ENCODE measurements at places on chromosomes 1 and 21.

DNA sequence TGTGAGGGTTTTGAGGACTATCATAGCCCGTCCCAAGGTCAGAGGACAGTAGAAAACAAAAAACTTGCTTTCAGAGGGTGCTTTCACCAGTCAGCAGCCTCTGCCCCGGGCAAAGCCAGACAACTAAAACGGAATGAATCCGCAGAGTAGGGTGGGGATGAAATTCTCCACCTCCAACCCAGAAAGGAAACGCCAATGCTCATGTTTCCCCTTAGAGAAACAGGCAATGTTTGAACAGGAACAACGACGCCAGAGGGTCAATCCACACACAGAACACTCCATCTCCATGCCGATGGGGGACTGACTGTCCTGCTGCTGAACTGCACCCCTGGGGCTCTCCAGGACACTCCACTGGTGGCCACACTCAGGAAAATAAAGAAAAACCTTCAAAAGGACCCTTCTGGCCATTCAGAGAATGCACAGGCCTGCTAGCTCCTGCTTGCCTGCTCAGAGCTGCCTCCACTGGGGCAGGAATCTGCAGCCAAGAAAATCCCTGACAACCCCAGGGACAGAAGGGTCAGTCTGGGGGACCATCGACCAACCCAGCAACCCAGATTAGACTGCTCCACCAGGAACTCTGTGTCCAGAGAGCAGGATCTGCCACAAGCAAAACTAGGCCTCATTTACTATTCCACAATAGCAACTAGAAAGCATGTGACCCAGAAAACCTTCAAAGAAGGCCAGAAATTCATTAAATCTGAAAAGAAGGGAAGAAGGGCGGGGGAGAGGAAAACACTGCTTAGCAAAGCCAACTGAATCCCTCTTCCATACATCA, 116.0 kb downstream of the TOMM20 start:
- no peak for DNase-seq

GRCh38 chr1:44025816-44026215, 5.4 kb downstream of the SLC6A9 start:
- DNase-seq: no peak

GRCh38 chr21:45132841-45133573, 58.6 kb downstream of the ADARB1 start:
- no peak for DNase-seq

DNA sequence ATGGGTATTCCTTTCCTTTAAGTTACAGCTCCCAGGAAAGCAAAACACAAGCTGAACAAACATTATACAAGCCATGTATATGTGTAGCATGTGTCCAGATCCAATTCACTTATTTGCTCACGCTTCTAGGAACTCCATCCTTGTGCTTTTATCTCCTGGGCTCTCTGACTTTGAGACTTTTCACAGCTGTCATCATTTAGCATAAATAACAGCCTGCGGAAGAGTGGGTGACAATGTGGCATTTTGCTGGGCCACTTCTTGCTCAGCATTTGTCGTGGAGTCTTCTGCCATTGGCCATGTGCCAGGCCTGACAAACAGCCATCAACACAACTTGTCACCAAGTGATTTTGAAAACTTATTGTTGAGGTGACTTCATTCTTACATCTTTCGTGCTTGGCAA, 164.3 kb downstream of the KIF26B start:
- no peak for DNase-seq

- no peak for DNase-seq
Observed at GRCh38 chr1:41581216-41582003, 96.9 kb upstream of the EDN2 start.

DNA sequence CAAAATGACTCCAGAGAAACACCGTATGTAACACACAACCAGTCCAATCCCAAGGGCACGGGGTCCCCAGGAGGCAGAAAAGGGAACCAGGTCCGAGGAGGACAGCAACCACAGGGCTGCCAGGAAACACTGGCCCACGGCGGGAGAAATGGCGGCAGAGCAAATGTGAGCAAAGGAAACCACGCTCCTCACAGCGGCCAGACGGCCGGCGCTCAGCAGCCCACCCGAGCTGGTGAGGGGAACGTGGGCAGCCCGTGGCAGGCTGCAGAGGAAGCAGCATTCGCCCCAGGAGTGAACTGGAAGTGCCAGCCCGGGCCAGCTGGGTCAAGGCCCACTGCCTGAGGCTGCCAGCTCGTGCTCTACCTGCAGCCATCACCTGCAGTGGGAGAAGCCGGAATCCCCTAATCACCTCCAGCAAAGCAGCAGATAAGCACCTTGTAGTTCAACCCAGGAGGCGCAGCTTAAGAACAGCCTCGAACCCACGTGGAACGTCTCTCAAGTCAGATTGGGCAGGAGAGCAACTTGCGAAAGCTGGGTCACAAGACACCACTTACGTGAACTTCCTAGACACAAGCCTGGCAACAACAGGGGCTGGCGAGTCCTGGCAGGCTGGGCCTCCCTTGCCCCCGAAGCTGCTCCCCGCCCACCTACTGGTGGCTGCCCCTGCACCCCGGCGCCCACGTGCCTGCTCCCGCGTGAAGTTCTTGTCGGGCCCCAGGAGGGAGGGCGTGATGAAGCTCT, 6.7 kb downstream of the SLC19A1 start:
- DNase-seq: no peak

- no peak for DNase-seq
Observed at GRCh38 chr21:43733060-43733459, 14.1 kb downstream of the PDXK start.

DNA sequence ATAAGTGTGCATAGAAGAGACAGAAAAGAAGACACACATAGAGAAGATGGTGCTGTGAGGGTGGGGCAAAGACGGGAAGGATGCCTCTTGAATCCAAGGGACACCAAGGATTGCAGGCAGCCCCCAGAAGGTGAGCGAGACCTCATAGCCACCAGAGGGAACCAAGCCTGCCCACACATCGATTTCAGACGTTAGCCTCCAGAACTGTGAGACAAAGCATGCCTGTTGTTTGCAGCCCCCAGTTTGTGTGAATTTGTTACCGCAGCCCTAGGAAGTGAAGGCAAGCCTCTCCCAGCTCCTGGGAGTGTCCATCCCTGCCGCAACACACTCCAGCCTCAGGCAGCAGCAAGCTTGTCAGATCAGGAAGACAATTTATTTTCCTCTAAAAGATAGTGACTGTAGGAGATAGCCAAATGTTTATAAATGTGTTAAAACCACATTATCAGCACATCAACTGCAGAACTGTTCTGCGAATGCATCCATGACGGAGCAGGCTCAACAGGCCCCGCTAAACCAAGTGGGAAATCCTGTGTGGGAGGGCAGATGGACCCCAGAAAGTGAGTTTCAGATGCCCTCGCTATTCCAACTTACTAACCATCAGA, 543.3 kb downstream of the MATN1 start:
- no peak for DNase-seq

- no peak for DNase-seq
Observed at GRCh38 chr1:201167041-201167991, 13.0 kb upstream of the TMEM9 start.

- no peak for DNase-seq
Observed at GRCh38 chr1:204465546-204466415, 28.8 kb downstream of the PIK3C2B start.

DNA sequence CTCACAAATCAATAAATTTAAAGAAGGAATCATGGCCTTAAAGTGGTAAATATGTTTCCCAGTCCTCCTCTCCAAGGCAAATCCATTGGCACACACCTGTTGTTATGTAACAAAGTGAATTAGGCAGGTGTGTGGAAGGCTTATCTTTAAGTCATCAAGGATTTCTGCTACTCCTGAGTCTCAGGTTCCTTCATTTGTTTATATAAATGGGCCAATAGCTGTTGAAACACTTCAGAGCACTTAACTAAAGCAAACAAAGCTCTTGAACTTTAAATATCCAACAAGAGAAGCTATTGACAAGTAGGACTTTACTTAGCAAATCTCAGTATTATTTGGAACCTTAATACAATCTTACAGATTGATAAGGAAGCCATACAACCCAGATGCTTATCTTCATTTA, 99.3 kb upstream of the ESRRG start:
- no peak for DNase-seq

DNA sequence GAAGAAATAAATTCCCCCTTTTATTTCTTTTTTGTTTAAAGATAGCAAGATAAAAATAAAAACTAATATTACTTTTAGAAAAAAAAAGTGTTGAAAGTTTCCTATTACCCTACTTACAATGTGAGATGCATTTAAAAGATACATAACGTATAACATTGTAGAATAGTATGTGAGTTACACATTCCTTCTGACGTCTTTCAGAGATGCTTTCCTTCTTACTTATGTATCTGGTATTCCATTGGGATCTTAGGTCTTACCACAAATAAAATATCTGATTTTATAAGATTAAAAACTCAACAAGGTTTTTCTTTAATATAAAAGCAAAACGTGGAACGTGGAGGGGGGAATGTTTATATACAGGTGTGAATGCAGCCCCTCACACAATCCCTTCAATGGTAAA, 147.2 kb upstream of the ETS2 start:
- no peak for DNase-seq
